ENCODE measurements at places on chromosomes 13 and 19.
A peak's percentile ranks its signal among the peaks of the same experiment; 100 is the strongest.

- no peak for DNase-seq
These were observed 189.0 kb downstream of the LACC1 start for GRCh38 chr13:44068737-44069136.

DNA sequence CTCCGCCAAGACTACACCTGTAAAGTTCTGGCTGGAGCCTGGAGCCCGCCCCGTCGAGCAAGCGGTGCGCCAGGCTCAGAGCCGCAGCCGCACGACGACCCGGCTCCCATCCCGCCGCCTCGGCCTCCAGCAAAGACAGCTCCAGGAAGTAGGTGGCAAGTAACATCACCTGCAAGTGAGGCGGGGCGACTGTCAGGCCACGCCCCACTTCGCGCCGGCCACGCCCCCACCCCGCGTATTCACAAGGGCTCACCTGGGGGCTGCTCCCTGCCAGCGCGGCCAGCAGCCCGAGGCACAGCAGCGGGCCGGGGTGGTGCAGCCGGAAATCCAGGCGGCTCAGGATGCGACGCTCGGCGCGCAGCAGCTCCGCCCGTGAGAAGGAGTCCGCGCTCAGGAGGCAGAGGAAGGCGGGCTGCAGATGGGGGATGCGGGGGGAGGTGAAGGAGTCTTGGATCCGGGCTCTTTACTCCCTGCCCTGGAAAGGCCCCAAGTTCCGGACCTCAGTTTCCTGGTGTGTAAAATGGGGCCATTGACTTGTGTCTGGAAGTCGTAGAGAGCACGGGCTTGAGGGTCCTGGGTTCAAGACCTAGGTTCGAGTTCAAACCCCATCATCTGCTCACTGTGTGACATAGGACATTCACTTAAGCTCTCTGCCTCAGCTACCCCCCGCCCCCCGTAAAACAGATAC, 3.2 kb downstream of the CCNP start:
- DNase-seq, result no peak

DNA sequence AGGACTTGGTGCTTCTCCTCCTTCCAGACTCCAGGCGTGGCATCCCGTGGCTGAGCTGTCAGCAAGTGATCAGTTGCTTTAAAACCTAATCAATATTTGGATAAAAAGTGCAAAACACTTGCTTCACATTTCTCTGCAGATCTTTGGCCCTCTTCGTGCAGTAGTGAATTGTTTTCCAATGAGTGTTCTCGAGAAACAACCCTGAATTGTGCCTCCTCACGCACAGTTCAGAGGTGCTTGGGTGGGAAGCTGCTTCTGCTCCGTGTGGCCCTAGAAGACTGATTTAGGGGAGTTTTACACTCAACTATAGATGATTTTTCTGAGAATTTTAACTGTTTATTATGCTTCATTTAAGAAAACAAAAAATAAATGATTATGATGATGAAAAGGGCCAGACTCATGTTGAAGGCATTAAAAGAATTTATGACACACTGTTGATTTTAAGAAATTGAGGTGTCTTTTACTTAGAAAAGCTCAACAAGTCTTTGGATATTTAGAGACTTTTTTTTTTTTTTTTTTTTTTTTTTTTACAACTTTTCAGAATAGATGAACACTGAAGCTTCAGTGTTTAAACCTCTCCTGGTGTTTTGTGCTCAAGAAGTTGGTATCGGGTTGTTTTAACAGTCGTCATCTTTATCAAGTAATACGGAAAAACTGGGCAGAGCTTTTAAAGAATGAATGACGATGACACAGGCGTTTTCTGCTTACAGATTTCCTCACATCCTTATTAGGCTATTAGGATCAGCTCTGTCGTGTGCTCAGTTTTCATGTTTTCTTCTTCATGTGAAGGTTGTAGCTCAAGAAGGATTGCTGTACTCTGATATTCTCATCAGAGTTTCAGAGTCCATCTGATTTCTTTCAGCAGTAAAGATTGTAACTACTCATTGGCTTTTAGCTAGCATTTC, 39.5 kb upstream of the TEX29 start:
- no peak for DNase-seq

GRCh38 chr13:102742101-102742500, 31.5 kb downstream of the TEX30 start:
- DNase-seq, result no peak

- DNase-seq, result no peak
These were observed 7.8 kb downstream of the PNMA8A start for GRCh38 chr19:46463516-46463915.

- DNase-seq, result no peak
These were observed 4.7 kb downstream of the SLITRK5 start for GRCh38 chr13:87675851-87676250.

- no peak for DNase-seq
These were observed 52.2 kb downstream of the IRS2 start for GRCh38 chr13:109734002-109734785.

DNA sequence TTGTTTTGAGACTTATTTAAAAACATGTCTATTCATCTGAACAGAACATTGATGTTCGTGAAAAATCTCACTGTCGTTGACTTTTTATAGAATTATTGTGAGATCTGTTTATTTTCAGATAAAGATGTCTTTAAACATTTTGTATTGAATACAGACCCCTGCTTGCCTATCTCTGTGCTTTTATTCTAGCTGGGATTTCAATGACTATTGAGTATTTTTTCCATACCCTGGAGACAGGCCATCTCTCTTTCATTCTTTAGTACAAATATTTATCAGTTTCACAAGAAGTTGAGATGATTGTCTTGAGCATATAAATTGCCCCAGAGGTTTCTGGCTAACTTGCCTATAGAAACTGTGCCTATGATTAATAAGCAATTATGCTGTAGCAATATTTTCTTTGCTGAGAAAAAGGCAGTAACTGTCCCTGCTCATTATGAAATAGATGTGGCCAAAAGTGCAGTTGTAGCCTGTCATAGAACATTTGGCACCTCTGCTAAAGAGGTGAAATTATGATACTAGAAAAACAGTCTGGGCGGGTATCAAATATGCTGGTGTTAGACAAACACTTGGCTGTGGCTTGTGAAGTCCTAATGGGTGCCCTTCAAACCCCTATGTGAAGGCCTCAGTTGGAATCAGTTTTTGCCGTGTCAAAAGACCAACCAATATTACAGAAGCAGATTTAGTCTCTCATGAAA, 360.6 kb downstream of the HS6ST3 start:
- DNase-seq, result no peak

GRCh38 chr19:41265395-41266153, 1.4 kb downstream of the HNRNPUL1 start:
- peak; percentile 19 for DNase-seq

GRCh38 chr13:22505489-22505888, 675.3 kb upstream of the SGCG start:
- DNase-seq, result no peak

- DNase-seq, result no peak
These were observed 3.5 kb downstream of the CIC start for GRCh38 chr19:42272535-42272897.

GRCh38 chr19:3146677-3147100, 10.9 kb downstream of the GNA15 start:
- DNase-seq, result peak; percentile 91

GRCh38 chr13:59270327-59270726, 893.4 kb downstream of the DIAPH3 start:
- DNase-seq, result no peak

DNA sequence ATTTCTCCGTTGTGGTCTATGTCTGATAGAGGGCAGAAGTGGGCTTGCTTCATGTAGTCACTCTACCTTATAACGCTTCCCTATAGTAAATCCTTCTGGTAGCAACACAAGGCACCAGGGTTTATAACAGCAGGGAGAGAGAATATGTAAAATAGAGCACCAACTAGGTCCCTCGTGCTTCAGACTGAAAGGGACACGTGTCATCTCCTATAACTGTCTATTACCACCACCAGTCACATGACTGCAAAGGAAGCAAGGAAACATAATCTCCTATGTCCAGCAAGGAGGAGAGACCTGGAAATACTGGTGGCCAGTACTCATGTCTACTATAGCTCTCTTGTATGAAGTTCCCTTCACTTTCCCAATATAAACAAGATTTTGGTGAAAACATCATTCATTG, 79.2 kb downstream of the SLAIN1 start:
- DNase-seq, result no peak

DNA sequence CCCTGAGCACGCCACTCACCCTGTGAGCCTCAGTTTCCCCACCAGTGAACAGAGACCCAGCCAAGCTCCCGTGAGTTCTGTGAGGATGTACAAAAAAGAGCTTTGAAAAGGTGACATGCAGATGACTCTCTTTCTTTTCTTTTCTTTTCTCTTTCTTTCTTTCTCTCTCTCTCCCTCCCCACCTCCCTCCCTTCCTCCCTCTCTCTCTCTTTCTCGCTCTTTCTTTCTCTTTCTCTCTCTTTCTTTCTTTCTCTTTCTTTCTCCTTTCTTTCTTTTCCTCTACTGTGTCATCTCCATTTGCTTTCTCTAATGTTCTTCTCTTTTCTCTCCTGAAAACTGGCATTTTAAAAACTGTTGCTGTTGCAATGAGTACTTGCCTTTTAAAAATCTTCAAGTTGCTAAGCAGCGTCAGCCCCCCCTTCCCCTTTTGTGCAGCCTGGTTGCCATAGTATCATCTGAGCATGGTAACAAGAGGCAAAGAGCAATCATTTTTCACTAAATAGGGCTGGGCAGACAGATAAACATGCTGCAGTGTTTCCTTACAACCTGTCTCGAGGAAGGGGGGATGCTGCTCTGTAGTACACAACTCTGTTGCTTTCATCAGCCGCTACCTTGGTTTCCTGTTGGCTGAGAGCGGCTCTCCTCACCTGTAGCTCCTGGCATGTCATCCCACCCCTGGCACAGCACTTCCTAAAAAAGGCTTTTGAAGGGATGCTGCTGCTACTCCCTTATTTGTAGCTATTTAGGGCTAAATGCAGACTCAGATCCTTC, 108.7 kb upstream of the MBNL2 start:
- no peak for DNase-seq

GRCh38 chr13:41130356-41130755, 2.2 kb downstream of the KBTBD6 start:
- no peak for DNase-seq

GRCh38 chr19:5067678-5068077, 98.8 kb downstream of the KDM4B start:
- DNase-seq, result no peak

DNA sequence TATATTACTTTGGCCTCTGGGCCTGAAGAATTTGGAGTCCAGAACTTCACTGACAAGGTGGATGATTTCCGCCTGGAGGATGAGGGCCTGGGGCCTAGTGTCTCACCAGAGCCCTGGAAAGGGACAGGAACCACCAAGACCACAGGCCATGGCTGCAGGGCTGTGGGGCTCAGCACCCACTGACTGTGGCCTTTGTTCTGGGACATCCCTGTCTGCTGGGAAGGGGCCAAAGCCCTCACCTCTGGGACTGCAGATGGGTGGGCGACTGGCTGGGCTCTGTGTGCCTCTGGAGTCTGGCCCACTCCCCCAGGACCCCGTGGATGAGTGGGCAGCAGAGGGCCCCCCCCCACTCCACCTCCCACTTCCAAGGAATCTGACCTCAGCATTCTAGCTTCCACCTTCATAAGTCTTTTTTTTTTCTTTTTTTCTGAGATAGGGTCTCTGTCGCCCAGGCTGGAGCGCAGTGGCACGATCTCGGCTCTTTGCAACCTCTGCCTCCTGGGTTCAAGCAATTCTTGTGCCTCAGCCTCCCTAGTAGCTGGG, 20.3 kb downstream of the CHST8 start:
- no peak for DNase-seq

GRCh38 chr13:34752283-34752960, 189.6 kb upstream of the NBEA start:
- no peak for DNase-seq

GRCh38 chr13:62450759-62451158, 1035.1 kb upstream of the PCDH20 start:
- DNase-seq, result no peak

DNA sequence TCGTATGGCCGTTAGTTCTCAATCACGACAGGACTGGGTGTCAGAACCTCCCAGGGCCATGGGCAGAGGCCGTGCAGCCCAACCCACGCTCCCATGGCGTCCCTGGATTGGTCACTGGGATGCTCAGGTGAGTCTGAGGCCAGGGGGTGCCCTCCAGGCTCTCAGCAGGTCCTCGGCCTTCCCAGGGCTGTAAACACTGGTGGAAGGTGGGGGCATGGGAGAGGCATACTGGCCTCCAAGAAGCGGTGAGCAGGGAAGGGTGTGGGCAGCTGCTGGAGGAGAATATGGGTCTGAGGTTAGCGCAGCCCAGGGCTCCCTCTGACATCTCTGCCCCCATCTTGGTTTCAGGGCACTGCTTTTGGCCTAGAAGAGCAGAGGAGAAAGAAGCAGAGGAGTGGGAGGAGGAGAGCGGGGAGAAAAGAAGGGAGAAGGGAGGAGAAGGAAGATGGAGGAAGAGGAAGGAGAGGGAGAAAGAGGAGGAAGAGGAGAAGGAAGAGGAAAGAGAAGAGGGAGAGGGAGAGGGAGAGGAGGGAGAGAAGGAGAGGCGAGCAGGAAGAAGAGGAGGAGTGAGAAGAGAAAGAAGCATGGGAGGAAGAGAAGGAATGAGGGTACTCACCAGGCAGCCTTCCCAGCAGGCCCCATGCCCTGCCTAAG, 62.3 kb downstream of the CEBPG start:
- DNase-seq, result no peak

- no peak for DNase-seq
These were observed 7.7 kb downstream of the NPHS1 start for GRCh38 chr19:35844482-35845214.

DNA sequence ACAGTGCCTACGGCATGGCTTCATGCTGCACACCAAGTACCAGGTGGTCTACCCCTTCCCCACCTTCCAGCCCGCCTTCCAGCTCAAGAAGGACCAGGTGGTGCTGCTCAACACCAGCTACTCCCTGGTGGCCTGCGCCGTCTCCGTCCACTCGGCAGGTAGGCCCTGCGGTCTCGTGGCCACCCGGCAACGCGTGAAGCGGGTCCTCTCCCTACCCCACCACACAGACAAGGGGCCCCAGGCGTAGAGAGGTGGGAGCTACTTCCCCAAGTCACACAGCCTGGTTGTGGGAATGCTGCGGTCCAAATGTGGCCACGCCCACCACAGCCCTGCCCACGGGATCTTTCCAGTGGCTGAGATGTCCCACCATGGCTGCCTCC, 4.0 kb downstream of the DCAF15 start:
- no peak for DNase-seq

DNA sequence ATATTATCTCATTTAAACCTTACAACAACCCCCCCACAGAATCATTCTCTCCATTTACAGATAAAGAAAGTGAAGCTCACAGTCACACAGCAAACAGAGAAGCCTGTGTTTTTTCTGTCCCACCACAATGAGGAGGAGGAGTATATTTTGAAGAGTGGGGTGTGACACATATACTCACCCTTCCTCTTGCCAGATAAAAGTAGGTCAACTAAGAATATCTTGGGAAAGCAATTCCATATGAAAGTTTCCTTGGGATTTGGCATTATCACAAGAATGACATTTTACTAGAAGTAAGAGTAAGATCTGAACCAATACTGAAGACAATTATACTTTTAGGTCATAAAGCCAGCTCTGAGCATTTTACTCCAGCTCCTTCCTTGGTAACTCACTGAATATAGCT, 287.5 kb upstream of the HTR2A start:
- no peak for DNase-seq

- no peak for DNase-seq
These were observed 38.7 kb downstream of the SOHLH2 start for GRCh38 chr13:36175621-36176020.

- no peak for DNase-seq
These were observed 389.4 kb downstream of the RFC3 start for GRCh38 chr13:34207334-34207733.

GRCh38 chr13:30593001-30593400, 24.7 kb upstream of the USPL1 start:
- DNase-seq, result no peak

GRCh38 chr19:16955161-16955560, 66.4 kb downstream of the F2RL3 start:
- no peak for DNase-seq

GRCh38 chr13:19685437-19685836, 52.0 kb downstream of the MPHOSPH8 start:
- DNase-seq, result no peak
